Stimulated activated CD8-positive, alpha-beta memory T cell treated with anti-CD3 and anti-CD28 coated beads, Interleukin-2, amount 100 ng/mL, for 48 hours (primary cell): ENCODE measurements at places on chromosomes 7 and 10.

DNA sequence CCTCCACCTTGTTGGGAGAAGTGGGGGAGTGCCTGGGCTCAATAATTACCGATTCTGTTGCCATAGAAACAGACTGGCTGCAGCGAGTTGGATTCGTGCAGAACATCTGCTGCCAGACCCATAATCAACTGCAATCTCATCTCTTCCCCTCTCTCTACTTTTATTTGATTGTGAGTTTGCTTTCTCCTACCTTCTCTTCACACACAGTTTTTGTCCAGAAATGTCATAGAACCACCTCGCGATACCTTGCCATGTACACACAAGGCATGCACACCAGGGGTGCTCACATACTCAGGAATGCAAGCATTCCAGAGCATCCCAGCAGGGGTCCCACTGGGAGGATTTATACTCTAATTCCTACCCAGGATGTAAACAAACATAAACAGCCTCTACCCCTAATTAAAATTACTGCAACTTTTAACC lies 262.2 kb upstream of the AOAH start:
- no peak for DNase-seq

DNA sequence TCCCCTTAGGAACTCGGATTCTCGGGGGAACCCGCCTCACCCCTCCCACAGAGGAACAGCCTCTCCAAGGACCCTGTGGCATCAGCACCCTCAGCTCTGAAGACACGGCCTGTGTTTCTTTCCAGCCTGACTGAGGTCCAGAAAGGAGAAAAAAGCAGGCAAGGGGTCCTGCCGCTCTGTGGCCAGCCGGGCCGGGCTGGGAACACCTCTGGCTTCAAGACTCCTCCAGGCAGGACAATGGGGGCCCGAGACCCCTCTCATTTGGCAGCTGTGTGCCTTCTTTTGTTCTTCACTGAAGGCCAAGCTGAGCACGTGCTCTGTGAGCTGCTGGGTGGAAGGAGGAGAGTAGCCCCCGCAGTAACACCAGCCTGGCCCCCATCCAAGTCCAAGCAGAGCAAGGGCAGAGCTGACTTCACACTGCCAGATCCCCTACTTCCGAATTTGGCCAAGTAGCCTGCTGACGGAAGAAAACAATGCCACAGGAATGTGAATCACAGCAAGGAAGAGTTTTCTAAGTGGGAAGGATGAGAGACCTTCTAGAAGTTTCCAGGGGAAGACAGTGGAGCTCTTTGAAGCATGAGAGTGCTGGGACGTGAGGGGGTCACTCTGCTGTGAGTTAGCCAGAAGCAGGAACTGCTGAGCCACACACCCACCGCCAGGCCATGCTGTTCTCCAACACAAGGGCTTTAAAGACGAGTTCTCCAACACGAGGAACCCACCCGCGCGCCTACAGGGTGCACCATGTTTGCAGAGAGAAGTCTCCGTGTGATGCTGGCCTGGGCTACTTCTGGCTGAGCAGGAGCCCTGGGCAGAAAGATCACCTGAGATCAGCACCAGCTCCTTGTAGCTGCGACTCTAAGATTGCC lies 3.1 kb downstream of the CNPY1 start:
- DNase-seq = no peak

DNA sequence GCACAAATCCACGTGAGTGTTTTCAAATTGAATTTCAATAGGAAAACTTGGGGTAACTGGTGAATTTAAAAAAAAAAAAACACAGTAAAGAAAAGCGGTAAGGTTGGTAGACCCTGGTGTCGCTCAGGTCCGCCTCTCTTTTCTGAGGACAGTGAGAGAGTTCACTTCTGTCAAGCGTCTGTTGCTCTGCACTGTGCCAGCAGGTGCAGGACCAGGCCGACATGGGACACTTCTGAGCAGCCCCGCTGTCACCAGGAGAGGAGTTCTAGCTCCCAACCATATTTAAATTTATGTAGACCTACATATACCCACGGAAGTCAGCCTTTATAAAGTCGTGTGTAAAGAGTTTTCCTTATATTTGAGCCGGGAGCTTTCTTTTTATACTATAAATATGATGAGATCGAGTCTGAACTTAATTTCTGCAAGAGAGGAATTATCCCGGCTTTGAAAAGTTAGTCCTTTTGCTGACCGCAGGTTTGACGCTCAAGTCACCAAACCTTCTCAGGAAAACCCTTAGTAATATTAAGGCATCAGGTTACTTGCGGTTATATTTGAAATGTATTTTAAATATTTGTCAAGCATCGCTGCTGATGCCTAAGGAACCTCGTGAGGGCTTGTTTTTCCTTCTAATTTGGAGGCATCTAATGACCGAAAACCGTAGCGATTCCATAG lies 531 bp downstream of the IKZF1 start:
- DNase-seq = no peak

DNA sequence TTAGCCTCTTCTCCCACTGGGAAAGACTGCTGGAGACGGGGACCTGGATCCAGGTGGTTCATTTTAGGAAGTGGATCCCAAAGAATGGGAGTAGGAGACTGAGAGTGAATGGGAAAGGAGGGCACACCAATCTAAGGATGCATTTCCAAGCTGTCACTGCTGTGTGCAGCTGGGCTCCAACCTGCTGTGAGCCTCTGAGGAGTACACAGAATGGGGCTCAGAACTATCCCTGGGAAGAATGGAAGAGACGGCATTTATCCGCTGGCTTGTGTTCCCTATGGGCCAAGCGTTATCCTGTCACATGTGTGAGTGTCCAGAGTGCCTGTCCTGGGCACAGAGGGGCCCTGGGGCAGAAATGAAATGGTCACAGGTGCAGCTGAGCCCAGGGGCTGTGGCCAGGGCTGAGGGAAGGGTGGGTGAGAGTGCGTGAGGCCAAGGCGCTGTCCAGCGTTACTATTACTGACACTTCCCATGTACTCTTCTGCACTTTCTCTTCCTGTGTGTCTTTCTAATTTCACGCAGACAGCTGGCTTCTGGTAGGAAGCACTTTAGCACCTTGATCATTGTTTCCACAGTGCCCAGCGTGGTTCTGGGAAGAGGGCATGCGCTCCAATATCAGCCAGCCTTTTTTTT lies 35.4 kb upstream of the PODXL start:
- no peak for DNase-seq

GRCh38 chr7:2011266-2012043 lies 221.3 kb downstream of the MAD1L1 start:
- no peak for DNase-seq

DNA sequence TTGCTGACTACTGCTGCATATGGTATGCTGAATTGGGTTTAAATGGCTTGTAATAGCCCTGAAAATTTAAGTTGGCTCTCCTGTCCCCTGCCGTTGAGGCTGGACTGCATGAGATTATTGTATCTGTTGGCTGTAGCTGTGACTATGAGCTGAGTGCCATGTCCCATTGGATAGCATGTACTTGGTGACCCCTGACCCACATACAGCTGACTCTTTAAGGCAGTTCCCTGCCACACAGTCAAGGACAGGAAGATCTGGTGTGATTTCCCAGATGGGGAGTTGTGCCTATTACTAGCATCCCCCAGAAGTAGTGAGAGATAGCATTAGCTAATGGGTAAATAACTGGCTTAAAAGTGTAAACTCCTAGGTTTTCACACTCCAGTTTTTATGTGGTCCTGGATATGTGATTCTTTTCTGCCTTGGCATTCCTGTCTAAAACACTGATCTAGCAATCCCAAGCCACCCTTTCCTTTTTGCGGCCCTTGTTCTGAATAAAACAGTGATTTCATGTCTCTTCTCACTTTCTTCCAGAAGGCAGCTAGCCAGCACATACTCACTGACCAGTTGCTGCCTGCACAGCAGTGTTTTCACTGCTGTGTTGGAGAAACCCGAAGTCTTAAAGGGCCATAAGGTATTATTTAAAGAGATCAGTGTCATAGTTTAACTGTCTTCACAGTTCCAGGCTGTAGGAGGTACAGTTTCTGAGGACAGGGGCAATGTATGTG lies 35.9 kb downstream of the LRRC4 start:
- no peak for DNase-seq

DNA sequence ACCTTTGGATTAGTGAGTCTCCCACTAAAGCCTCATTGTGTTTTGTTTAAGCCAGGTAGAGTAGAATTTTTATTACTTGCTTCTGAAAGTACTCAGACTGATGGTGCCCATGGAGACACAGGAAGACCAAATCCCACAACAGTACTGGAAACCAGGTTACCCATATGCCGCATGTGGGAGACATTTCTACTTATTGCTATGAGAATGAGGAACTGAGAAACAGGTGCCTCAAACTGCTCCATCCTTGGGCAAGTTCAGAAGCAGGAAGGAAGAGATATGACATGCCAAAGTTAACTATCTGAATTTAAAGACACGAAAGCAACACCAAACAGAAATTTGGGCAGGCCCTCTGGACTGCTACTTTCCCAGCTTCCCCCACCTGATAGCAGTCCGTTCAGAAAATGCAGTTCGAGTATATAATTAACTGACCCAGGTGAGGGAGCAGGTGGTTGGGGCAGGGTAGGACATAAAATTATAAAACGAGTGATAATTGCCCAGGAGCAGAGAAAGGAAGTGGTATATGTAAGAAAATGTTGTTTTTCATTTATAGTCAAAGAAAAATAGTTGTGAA lies 382.3 kb upstream of the MTPN start:
- DNase-seq = no peak

GRCh38 chr7:137880432-137880831 lies 33.7 kb upstream of the DGKI start:
- DNase-seq = no peak

DNA sequence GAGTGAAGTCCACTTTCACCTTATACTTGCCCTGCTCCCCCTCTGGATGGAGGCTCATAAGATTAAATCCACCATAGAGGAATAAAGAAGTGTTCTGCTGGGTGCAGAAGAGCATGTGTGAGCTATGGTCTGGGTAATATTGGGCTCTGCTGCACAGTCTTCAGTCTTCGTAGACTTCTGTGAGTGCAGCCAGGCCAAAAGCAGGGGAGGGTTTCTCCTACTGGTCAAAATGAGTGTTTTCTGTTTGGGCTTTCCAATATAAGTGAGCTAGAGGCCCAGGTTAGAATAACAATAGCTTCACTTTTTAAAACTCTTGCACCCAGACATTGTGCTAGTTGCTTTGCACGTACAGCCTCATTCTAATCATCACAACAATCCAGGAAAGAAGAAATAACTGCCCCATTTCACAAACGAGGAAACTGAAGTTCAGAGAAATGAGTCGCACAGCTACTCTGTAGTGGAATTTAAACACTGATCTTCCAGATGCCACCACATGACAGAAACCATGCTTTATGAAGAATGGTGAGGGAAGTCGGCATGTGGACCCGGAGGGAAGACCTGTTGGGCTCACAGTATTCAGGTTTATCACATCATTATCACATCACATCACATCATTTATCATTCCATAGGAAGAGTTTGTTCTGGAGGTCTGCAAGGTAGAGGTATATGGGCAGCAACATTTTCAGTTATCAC lies 23.8 kb upstream of the MSMB start:
- DNase-seq = no peak

- DNase-seq = no peak
Observed at GRCh38 chr7:111080495-111081105, 10.3 kb upstream of the LRRN3 start.

GRCh38 chr7:27930910-27931476 lies 191.0 kb downstream of the TAX1BP1 start:
- no peak for DNase-seq

- no peak for DNase-seq
Observed at GRCh38 chr7:12942609-12943008, 255.2 kb downstream of the ARL4A start.

DNA sequence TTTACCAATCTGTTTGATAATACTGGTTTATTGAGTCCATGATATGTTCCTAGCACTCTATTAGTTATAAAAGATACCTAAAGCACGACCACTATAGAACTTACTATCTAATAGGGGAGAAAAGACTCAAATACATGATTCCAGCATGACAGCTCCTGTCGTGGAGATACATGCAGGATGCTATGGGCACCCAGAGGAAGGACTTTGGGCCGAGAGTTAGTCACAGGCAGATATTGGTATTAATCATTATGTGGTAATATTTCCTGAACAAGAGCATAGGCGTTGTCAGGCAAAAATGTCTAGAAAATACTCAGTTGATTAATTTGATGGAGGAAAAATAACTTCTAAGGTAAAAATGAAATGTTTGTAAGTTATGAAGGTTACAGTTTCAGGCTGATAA lies 31.8 kb downstream of the CNNM2 start:
- no peak for DNase-seq

DNA sequence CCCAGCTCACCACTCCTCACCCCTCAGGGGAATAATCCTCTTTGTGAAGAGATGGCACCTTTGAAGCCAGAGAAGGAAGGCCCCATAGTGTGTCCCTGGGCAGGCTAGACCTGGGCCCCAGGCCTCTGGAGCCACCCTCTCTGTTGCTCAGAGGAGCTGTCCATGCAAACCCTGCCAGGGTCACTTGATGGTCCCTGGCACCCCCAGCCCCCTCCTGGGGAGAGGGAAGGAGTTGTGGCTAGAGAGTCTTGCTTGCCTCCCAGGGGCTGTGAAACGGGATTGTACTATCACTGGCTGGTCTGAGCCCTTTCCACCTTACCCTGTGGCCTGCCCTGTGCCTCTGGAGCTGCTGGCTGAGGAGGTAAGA lies 5.8 kb downstream of the GHRHR start:
- DNase-seq = no peak

DNA sequence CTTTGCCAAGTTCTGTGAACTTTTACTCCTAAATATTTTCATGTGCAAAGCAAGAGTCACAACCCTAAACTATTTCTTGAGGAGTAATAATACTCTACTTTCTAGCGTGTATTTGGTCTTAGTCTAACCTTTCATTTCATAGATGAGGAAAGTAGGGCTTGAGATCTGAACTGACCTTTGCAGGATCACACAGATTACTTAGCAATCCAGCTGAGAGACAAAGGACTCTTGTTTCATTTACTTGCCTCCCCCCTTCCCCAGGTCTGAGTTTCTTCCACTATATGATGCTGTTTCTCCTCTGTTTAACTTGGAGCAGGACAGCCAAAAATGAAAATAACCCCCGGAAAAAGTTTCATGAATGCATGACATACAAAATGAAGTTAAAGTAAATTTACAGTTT lies 75.3 kb upstream of the PTN start:
- no peak for DNase-seq

DNA sequence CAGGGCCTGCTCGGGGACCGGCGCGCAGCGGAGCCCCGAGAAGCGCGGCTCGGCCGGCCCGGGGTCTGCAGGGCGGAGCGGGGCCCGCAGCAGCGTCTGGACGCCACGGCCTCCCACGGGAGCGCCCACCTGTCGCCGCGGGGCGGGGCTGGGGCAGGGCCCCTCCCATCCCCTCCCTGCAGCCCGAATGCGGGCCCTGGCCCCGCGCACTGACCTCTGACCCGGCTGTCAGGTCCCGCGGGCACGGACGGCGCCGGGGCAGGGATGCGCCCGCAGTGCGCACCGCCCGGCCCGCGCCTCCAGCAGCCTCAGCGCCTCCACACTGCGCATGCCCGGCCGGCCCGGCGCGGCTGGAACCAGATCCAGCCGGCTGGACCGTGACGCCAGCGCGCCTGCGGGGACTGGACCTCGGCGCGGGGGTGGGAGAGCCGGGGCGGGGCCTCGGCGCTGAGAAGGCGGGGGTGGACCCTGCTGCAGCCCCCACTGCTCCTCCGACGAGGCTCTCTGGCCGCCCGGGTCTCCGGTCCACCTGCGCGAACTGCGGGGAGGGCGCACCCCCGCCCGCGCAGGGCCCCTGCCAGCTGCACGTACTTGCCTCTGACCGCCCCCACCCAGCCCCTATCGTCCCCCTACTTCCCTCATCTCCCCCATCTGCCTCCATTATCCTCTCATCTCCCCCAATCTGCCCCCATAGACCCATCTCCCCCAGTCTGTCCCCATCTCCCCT lies 16.1 kb upstream of the GPR146 start:
- DNase-seq = peak; percentile 71
